Transverse colon (tissue), 4 donors: ENCODE measurements at places on chromosomes 2 and 18. TPM values are rescaled to one million over a fixed set of nuclear protein-coding genes. Genes with fewer than 3 reads are reported as not detected.

- DNase-seq: no peak
These were observed 242.2 kb upstream of the LRRTM1 start for GRCh38 chr2:80546766-80547165.

DNA sequence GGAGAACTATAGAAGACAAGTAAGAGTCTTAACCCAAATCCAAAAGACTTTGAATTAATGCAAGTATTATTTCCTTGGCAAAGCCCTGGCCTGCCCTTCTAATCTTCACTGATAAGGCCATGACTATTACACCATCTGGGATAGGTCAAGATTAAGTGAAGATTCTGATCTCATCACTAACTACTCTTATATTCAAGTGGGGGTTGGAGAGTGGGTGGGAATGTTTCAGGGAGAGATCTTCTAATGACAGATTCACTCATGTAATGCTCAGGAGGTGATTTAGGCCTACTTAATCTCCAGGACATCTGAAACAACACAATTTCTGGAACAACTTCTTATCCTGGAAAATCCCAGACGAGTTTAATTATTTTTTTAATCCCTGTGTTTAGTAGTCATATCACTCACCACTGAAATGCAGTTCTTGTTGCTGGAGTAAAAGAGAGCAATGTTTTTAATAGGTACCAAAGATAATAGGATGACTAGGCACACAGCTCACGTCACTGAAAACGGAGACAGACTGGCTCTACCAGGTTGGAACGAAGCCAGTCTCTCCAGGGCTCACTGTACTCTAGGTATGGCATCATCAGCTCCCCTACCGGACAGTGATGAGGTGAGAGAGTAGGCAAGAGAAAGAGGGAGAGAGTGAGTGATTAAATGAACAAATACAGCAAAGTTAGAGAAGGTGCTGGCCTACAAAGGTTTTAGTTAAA is 133.1 kb downstream of the NCKAP5 start:
- DNase-seq: no peak

DNA sequence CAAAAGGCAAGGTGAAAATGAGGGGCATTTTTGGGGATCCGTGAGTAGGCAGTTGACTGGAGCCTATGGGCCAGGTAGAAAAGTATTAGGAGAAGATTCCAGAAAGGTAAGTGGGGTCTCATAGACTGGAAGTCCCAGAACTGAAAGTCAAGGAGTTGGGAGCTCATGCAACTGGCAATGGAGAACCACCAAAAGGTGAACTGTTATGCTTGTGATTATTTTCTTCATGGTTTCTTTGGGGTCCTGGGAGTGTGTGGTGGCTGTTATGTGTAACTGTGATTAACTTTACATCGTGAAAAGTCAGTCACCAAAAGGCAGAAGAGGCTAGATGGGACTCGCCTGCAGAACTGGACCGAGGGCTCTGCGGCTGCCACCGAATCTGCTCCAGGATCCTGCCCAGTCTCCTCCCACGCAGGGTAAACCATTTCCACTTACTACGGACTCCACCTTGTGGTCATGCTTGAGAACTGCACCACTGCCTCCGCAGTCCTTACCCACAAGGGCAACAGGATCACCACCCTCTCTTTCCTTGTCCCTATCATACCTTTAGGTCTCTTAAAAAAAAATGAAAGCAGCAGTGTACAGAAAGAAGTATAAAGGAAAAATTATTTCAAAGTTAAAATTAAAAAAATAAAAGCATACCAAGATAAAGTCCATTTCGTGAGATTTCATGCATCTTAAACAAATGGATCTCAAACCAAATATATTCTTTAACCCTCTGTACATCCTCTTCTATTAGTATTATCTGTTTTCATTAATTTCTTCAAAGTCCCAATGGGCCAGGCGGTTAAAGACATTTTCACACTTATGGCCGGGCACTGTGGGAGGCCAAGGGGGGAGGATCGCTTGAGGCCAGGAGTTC is 15.6 kb upstream of the CEP68 start:
- DNase-seq: peak; percentile 90

DNA sequence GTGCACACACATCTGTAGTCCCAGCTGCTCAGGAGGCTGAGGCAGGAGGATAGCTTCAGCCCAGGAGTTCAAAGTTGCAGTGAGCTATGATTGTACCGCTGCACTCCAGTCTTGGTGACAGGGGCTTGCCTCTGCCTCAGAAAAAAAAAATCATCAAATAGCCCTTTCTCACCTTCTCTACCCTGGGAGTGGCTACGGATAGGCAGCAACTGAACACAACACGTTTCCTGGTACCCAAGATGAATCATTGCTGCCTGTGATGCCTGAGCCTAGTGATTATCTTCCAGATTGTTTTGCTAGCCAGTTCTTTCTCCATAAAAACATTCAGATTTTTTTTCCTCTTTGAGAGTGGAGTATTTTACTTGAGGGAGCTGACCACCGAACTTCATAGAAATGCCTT is 13.5 kb downstream of the INPP4A start:
- DNase-seq: no peak

DNA sequence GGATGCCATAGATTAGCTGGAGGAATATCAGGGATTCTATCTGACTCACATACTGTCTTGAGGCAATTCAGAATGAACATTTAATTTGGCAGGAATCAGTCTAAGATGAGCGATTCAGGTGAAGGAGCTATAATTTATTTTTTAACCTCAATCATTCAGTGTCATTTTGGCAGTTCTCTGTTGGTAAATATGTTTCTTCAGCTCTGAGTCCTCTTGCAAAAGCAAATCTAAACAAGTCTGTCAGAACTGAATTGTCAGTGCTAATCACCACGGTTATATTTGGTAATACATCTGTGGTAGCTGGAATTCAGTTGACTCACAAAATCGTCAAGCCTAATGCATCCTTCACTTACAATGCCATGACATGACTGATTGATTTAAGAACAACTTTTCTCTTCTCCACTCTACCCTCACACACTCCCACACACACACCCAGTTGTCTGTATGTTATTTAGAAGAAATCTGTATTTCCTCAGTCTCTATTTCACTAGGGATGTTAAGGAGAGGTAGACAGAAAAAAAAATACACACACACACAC is 516.6 kb upstream of the NXPH2 start:
- no peak for DNase-seq

- DNase-seq: no peak
These were observed 1.8 kb downstream of the LANCL1 start for GRCh38 chr2:210474776-210475175.

- DNase-seq: no peak
These were observed 6.1 kb downstream of the CFAP221 start for GRCh38 chr2:119550346-119550745.

- DNase-seq: peak; percentile 40
These were observed 37.9 kb downstream of the MOGAT1 start for GRCh38 chr2:222709191-222709891.

GRCh38 chr2:101881131-101881530 is 110.6 kb upstream of the IL1R2 start:
- DNase-seq: no peak

DNA sequence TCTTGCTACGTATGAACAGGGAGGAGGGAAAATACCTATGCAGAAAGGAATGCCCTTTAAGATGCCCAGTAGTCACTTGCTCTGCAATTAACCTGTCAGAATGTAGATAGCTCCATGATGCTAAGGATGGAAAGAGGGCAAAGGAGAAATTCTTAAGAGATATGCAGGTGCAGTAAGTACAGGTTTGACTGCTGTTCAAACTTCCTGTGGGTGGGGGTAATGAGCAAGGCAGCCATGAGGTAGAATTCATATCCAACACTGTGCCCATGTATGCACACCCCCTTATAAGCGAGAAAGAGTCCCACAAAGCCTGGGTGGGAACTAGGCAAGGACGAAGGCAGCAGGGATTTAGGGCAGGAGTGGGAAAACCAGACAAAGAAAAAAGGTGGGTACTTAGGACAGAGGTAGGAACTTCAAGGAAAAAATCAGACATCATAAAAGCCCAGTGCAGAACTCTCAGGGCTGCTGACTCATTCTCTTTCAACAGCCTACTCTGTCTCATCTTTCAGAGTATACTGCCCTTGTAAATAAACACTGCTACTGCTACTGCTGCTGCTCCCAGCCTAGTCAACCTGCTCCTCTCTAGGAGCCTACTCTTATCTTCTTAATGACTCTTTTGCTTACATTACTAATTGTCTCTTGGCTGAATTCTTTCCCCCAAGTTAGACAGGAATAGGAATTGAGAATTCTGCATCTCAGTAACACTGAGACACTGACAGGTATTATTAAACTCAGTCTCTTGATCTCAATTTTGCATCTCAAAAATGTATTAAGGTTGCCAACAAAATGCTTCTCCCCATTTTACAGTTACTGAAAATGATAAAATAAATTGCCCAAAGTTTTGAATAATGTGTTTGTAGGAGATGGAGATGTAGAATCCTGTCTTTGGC is 189.0 kb downstream of the PTH2R start:
- peak; percentile 21 for DNase-seq

IL1F10 gene
- total RNA-seq: not detected

CKAP2L gene
- 2.2 TPM for total RNA-seq

GRCh38 chr18:48085781-48086487 is 155.5 kb upstream of the SMAD2 start:
- peak; percentile 31 for DNase-seq

DNA sequence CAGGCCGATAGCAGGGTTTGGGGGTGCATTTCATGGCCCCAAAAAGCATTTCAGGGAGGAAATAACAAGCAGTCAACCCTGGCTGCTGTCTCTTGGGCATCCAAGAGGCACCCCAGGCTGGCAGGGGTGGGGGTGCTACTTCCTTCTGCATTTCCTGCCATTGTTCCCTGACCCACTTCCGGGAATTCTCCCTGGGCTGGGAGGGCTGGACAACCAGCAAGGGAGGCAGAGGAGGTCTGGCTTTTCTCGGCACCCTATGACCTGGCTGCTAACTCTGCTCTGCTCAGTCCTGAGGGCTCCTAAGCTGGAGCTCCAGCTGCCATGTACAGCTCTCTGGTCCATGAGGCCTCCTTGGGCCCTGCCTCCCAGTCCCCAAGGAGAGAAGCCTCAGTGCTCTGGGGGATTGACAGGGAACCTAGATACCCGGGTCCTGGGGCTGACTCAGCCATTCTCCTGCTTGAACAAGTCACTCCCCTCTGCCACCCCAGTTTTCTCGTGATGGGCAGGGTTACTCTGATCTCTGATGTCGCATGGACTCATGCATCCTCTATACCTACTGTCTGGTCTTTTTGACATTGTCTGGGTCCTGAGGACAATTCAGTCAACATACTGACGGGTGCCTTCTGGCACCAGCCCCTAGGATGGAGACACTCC is 47.2 kb downstream of the DYSF start:
- no peak for DNase-seq

CRYGD gene
- not detected for total RNA-seq

DNA sequence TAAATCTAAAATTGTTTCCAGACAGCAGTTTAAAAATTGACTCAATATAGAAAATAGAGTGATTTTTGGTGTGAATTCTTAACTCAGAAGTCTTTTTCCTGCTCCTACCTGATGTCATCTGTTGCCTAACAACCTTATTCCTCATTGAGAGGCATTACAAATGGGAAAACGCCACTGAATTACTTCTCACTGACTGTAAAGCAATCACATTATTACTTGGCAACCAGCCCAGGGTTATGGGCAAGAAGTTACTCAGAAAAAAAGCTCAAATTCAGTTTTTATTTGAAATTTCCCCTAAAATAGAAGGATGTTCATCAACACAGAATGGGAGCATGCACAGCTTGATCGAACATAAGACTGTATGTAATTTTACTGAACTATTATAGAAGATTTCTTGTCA is 201.8 kb upstream of the GULP1 start:
- no peak for DNase-seq

GRCh38 chr2:237558961-237559641 is 7.3 kb upstream of the PRLH start:
- peak; percentile 70 for DNase-seq

DNA sequence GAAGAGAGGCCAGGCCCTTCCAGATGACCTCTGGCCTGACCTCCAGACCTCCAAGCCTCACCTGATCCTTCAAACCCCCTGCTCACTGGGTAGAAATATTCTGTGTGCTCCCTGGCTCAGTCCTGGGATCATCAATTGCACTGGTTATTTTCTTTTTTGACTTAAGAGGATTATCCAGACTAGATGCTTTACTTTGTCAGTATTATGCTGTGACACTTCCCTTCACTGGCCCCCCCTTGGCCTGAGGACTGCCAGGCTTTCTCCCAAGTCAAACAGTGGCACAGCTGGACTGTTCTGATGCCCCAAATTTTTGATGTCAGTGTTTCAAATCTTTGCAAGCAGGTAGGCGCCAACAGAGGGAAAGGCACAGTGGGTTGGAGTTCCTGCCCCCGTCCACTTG is 156.3 kb upstream of the SKOR2 start:
- no peak for DNase-seq

- no peak for DNase-seq
These were observed 70.2 kb upstream of the MEIS1 start for GRCh38 chr2:66364495-66365333.

DNA sequence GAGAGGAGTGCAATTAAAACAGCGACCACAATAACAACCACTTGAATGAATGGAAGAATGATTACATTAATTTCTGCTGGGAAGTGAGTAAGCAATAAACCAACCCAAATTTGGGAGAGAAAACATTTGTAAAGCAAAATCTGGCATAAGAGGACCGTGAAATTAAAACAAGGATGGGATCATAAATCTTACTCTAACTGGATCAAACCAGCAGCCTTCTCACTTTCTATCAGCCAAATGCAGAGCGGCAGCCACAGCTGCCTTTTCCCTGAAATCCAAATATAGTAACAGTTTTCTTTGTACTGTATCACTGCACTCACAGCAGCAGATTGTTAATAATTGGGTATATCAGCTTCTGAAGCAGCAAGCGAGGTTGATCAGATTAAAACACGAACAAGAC is 245.2 kb upstream of the REG3G start:
- no peak for DNase-seq

ZNF385B gene
- 1.2 TPM for total RNA-seq

CHRNG gene
- total RNA-seq: not detected

- no peak for DNase-seq
These were observed 292.1 kb downstream of the SOX11 start for GRCh38 chr2:5984273-5984655.

SMAD4 gene
- 94.0 TPM for total RNA-seq

MC4R gene
- not detected for total RNA-seq

DNA sequence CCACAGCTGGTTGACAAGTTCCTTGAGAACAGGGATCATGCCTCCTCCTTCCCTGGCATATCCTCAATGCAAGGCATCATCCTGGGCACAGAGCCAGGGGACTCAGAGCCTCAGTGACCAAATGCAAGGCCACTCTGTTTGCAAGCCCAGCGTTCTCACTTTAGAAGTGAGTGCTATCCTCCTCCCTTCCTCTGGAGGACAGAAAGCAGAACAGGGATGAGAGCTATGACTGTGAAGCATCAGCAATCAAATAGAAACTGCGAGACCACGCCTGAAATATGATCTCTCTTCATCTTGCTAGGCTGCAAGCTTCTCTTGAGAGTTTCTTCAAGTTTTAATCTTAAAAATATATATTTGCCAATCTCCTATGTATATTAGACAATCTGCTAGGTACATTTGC is 119.8 kb downstream of the LRATD1 start:
- DNase-seq: no peak

UPP2 gene
- not detected for total RNA-seq

DNA sequence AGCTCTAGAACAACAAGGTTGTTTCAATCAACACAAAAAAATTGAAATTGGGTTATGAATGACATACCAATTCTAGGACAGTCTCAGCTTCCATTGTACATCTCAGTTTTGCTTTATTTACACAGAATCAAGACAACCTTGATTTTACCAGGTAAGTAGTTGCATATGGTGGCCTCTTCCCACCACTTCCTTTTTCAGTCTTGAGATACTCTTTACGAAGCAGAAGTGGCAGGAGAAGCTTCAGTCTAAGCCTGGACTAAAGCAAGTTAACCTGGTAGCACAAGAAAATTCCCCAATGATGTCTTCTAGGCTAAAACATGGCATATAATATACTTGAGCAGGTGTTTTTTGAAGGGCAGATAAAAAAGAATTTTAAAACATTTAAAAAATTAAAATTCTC is 10.7 kb upstream of the FAM136A start:
- DNase-seq: no peak

MAIP1 gene
- 104 TPM for total RNA-seq
